ENCODE measurements at places on chromosomes 2 and 18. TPM values are rescaled to one million over a fixed set of nuclear protein-coding genes. Genes with fewer than 3 reads are reported as not detected.

GRCh38 chr2:168196764-168197180 is 50.6 kb downstream of the STK39 start:
- H3K4me1 ChIP-seq = peaks cover 47% of the 10 kb centered on the region
- H3K27ac ChIP-seq = no peak overlapping the region
- no peak overlapping the region for H3K4me3 ChIP-seq
- no peaks in the 10 kb centered on the region for H3K27me3 ChIP-seq
- H3K36me3 ChIP-seq = no peaks in the 10 kb centered on the region

- no peak overlapping the region for H3K4me3 ChIP-seq
- no peak overlapping the region for H3K27ac ChIP-seq
- H3K36me3 ChIP-seq = no peaks in the 10 kb centered on the region
- no peaks in the 10 kb centered on the region for H3K27me3 ChIP-seq
- H3K4me1 ChIP-seq = peaks cover 2% of the 10 kb centered on the region
These were observed 13.5 kb upstream of the CUL3 start for GRCh38 chr2:224598678-224599077.

GRCh38 chr2:37585982-37586621 is 85.3 kb downstream of the CDC42EP3 start:
- DNase-seq = peak; percentile 55
- H3K4me1 ChIP-seq = peaks cover 38% of the 10 kb centered on the region
- H3K4me3 ChIP-seq = peak overlapping the region; percentile 9
- H3K27ac ChIP-seq = peak overlapping the region; percentile 86
- H3K27me3 ChIP-seq = no peaks in the 10 kb centered on the region
- no peaks in the 10 kb centered on the region for H3K36me3 ChIP-seq

GRCh38 chr2:129729646-129730045 is 249.8 kb upstream of the RAB6C start:
- H3K4me1 ChIP-seq = no peaks in the 10 kb centered on the region
- no peaks in the 10 kb centered on the region for H3K36me3 ChIP-seq
- DNase-seq = no peak
- no peak overlapping the region for H3K4me3 ChIP-seq

- H3K27ac ChIP-seq = no peak overlapping the region
- no peak for DNase-seq
- no peak overlapping the region for H3K4me3 ChIP-seq
- no peaks in the 10 kb centered on the region for H3K27me3 ChIP-seq
- no peaks in the 10 kb centered on the region for H3K36me3 ChIP-seq
These were observed 309.7 kb downstream of the OSR1 start for GRCh38 chr2:19048593-19049266.

GRCh38 chr18:52341608-52342381 is 1.8 kb downstream of the DCC start:
- no peak for DNase-seq
- H3K27ac ChIP-seq = no peak overlapping the region
- H3K36me3 ChIP-seq = no peaks in the 10 kb centered on the region
- peaks cover 26% of the 10 kb centered on the region for H3K27me3 ChIP-seq

DNA sequence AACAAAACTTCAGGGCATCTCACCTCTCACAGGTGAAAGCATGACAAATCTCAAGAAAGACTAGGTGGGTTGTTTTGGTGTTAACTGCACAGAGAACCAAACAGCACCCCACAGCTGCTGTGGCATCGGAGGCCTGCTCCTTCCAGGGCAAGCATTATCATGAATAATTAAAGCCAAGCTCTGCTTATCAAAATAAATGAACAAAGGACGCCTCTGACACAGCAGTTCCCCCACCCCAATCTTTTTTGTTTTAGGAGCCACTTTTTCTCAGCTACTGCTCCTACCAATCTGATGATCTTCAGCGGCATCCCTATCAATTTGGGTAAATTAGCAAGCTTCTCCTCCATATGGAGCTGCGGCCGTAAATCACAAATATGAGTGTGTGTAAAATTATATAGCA is 58.6 kb downstream of the KLF7 start:
- H3K36me3 ChIP-seq = peaks cover 6% of the 10 kb centered on the region
- no peak overlapping the region for H3K4me3 ChIP-seq
- H3K27ac ChIP-seq = no peak overlapping the region
- H3K27me3 ChIP-seq = no peaks in the 10 kb centered on the region
- H3K4me1 ChIP-seq = no peaks in the 10 kb centered on the region
- no peak for DNase-seq

The RNF144A gene
- 46.3 TPM for total RNA-seq

The YWHAQ gene
- total RNA-seq = 104 TPM

The NABP1 gene
- 39.0 TPM for total RNA-seq

The ITM2C gene
- 28.9 TPM for total RNA-seq
